Left hindlimb (tissue), 1 donor: ENCODE measurements at places on chromosomes 2 and 18.

DNA sequence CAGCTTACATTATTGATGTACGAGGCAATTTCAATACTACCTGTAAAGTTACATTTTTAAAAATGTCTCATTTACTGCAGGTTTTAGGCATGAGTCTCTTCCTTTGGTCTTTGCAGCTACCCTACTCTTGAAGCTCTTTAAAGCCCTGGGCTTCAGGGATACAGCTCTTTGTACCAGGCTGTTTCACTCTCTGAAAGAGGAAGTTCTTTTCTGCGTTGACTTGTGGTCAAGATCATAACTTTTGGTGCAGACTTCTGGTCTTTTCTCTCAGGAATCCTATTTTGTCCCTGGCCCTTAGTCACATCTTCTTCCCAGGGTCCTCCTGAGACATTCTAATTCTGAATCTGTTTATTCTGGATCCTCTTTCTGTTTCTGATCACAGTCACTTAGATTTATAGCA is 16.6 kb upstream of the HRH4 start:
- DNase-seq, result no peak

DNA sequence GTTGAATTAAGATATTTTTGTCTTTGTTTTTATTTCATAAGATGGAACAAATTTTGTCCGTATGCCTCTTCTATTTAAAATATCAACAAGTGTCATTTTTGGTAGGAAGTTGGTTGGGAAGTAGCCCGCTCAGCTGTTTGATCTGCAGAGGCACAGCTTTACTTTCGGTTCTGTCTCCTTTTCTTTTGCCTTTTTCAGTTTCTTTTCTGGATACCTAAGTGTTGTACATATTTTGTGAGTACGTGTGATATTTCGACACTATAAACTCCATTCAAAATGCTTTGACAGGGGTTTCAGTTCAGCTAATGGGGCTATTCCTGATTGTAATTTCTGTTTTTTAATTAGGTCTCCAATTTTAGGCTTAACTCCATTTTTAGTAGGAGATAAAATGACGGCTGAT is 1785.0 kb upstream of the LRRTM1 start:
- DNase-seq, result no peak

DNA sequence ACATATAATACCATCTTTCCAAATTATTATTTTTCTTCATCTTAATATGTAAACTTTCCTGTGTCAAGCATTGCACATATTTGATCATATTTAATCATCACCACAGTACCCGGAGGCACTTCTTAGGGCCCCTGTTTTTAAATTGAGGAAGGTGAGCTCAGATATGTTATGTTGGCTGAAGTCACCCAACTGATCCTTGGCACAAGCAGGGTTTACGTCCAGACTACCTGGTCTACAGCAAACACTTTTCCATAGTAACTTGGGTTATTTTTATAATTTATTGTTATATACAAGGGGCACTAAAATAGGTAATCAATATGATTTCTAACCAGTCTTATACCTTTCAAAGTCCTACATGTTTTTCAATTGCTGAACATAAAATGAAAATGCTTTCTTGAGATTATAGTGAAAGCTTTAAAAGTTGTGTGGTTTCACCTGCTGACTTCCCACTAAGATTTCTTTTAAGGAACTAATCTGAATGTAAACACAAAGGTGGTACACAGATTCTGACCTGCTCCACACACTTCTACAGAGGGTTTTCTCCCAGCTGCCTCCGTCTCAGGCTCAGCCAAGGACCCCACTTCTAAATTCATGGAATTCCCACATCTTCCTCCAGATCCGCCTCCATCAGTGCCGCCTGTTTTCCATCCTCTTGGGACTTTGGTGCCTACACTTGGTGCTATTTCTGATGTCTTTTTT is 52.2 kb downstream of the SH3YL1 start:
- DNase-seq, result no peak

- DNase-seq, result no peak
Observed at GRCh38 chr2:66714610-66715009, 279.7 kb downstream of the MEIS1 start.

DNA sequence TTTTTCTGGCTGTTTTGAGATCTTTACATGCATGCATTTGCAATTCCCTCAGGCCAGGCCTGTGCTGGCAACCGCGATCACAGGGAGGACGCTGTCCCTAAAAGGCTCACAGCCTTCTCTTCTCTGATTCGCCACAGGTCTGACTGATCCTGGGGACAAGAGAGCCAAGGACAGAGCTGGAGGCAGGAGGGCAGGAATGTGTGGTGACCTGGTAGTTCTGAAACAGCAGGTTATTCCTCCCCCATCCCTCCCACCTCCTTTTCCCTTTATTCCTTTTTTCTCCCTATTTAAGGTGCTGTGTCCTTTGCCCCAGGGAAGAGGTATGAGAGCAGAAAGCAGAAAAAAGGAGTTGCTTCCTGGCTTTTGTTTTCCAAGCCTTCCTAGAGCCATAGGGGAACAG is 21.9 kb downstream of the TMEM177 start:
- no peak for DNase-seq

- no peak for DNase-seq
Observed at GRCh38 chr2:134039912-134040581, 213.8 kb upstream of the MGAT5 start.

DNA sequence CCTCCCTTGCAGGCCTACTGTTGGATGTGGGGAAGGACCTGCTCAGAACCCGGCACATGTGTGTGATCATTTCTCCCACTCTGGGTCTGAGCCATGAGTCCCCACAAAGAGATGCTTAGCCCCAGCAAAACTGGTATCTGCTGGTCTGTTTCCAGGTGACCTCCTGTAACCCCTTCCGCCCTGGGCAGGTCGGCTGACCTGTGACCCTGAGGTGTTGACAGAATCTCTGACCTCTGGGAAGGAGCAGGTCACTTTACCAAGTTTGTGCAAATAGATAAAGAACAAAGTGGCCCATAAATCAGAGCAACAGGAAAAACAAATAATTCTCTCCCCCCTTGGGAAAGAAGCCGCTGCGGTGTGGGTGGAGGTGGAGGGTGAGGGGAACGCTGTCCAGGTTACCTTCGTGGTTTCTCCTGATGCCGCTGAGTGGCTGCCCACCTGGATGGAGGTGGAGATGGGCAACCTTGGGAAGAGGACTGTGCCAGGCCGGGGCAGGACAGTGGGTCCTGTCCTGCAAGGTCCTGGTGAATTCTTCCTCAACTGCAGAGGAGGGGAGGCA is 174.0 kb upstream of the MYCN start:
- no peak for DNase-seq

- no peak for DNase-seq
Observed at GRCh38 chr2:236963631-236964182, 122.0 kb upstream of the COPS8 start.

DNA sequence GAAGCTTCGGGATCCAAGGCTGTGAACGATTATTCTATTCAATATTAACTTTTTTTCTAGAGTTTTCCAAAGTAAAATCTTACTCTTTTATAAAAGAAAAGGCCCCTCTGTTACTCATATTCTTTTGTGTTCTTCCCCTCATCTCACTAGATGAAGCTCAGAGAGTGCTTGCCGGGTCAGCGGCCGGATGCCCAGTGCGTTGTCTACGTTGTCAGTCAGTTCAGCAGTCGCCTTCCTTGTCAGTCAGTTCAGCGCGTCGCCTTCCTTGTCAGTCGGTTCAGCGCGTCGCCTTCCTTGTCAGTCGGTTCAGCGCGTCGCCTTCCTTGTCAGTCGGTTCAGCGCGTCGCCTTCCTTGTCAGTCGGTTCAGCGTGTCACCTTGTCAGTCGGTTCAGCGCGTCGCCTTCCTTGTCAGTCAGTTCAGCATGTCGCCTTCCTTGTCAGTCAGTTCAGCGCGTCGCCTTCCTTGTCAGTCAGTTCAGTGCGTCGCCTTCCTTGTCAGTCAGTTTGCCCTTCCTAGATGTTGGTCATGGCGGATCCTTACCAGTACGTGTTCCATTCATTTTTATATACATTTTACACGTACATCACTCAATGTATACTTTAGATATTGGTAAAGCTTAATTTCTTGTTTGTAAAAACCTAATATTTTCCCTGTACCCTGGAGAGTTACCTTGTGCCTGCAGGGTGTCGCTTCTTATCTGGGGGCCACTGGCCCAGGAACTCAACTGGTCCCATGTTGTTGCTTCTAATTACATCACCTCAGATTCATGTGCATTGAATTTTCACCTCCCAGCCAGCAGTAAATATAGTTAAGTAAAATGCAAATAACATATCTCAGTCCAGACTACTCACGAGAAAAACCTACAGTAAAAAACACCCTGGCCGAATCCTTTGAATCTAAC is 206.9 kb downstream of the ASB1 start:
- no peak for DNase-seq

DNA sequence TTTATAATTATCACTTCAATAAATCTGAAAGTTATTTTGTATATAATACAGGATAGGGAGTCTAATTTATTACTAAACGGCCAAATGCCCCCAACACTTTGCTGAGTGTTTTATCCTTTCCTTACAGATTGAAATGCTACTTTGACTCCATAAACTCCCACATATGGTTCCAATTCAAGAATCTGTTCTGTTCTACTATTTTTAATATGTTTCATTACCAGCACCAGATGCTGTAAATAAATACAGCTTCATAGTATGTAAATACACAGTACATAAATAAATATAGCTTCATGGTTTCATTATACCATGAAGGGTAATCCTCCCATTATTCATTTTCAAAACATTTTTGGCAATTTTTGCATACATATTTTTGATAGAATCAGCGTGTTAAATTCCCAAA is 34.0 kb upstream of the MREG start:
- no peak for DNase-seq

DNA sequence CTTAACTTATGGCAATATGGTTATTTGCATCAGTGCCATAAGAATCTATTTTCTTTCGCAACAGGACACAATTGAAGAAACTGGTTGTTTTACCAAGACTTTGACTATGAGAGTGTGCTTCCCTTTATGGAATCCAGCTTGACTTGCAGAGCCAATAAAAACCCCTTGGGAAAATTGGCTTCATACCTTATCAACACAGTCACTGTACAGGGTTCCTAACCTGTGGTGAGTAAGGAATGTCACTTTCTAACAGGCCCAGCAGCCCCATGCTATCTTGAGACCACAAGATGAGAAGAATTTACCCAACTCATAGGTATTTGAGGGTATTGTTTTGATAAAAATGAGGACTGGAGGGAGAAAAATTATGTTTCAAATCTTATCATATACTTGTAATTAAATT is 418.5 kb upstream of the MAP2 start:
- DNase-seq, result no peak

GRCh38 chr2:128613351-128613750 is 294.7 kb upstream of the HS6ST1 start:
- DNase-seq, result no peak

DNA sequence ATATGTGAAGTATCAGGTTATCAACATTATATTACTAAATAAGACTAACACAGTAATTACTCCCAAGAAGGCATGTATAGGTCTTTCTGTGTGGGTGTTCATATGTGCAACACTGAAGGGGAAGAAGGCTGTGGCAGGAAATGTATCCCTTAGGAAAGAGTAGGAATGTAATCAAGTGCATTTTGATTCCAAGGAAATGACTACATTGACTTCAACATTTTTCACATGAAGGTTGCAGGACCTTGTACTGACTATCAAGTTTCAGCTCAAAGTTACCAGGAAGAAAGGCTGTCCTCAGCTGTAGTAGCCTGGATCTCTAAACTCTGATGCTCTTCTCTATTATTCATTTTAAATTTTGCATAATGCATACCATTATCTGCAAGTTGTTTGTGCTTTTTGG is 680.8 kb downstream of the NYAP2 start:
- no peak for DNase-seq
